ENCODE measurements at places on chromosomes 2 and 18.
A peak's percentile ranks its signal among the peaks of the same experiment; 100 is the strongest.

- DNase-seq: no peak
Observed at GRCh38 chr2:162115076-162115475, 37.0 kb downstream of the GCG start.

- no peak for DNase-seq
Observed at GRCh38 chr2:231541645-231542044, 11.4 kb upstream of the NMUR1 start.

GRCh38 chr2:200829258-200829655 is 17.5 kb downstream of the BZW1 start:
- no peak for DNase-seq

DNA sequence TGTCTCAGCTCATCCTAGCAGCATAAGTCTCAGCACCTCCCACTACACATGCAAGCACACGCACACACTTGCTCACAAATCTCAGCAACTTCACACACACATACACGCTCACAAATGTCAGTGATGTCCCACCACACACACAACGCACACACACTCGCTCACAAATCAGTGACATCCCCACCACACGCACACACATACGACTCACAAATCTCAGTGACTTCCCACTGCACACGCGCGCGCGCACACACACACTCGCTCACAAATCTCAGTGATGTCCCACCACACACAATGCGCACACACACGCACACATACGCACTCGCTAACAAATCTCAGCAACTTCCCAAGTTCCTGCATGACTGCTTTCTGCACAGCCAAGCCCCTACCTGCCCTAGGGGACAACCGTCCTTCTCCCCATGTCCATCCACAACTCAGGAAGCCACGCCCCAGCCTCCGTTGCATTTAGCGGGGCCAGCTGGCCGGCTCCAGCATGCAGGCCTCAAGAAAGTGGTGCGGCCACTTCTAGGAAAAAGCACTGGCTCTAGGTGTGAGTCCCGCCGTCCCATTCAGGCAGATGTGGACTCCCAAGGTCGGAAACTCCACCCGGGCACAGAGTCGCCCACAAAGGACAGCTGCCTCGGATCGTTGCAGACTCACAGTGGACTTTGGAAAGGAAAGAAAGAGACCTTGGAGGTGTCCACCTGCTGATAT is 180.1 kb upstream of the SALL3 start:
- DNase-seq: no peak

GRCh38 chr2:168024459-168024858 is 222.9 kb downstream of the STK39 start:
- DNase-seq: no peak

- no peak for DNase-seq
Observed at GRCh38 chr2:196249860-196250259, 78.5 kb upstream of the STK17B start.

DNA sequence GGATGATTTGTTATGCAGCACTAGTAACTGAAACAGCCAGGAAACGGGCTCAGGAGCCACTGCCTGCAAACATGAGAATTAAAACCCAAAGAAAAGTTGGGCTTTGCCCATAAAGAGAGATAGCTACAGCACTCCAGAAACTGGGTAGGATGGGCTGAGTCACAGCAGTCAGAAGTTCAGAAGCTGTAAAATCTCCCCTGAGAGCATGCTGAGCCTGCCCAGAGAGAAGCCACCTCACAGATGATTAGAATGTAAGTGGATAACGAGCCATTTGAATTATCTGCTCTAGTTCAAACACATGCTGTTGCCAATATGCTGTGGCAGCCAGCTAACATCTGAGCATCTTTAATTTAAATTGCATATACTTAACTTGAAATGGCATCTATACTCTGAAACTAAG is 388.1 kb upstream of the ACVR2A start:
- DNase-seq: no peak

DNA sequence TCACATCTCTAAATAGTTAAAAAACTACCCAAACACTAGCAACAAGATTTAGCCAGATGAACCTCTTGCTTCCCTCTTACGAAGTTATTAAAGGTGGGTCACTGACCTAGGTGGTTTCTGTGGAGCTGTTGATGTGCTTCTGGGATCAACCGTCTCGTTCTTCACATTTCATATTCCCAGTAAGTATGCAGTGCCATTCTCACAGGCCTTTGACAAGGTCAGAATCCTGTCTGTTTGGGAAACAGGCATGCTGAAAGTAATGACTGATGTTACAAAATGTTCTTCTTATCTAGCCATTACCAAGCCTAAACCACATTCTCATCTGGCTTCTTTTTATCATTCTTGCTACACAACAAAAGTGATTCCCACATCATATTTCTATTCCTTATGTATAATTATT is 70.3 kb downstream of the WDR7 start:
- no peak for DNase-seq

DNA sequence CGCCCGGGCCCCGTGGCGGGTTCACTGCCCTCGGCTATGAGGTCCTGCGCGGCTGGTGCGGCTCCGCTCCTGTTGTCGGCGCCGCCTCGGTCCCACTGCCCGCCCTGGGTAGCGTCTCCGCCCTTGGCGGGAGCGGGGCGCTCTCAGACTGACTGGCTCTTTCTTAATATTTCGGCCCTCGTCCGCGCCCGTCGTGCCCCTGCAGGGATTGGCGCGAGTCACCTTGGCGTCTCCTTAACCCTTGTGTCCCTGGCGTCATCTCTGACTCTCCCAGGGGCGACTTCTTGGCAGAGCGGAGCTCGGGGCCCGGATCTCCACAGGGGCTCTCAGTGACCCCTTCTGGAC is 1.3 kb downstream of the PTMA start:
- peak; percentile 23 for DNase-seq

DNA sequence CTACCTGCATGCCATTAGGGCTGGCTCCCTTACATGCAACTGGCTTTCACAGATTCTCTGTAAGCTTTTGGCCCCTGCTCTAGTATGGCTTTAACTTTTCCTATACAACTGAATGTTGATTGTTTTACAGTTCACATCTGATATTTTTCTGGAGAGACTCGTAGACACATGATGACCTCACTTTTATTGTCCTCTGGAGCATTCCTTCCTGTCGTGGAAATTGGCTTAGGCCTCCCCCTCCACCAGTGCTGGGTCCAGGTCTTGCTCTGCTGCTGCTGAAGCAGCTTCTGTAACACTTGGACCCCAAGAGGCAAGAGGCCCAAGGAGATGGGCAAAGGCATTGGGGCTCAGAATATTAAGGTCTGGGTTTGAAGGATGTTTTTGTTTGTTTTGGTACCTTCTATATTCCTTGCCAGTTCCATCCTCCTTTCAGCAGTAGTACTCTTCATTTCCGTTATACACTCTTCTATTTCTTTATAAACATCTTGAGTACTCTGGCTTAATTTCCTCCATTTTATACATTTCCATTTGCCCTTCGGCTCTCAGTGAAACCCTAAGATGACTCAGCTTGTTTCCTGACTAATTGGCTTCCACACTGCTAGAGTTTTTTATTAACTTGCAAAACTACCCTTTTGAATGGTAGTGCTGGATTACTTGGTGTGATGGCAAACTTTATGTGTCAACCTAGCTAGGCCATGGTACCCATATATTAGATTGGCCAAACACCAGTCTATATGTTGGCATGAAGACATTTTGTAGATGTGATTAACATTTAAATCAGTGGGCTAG is 219.8 kb downstream of the CDCA7 start:
- no peak for DNase-seq

DNA sequence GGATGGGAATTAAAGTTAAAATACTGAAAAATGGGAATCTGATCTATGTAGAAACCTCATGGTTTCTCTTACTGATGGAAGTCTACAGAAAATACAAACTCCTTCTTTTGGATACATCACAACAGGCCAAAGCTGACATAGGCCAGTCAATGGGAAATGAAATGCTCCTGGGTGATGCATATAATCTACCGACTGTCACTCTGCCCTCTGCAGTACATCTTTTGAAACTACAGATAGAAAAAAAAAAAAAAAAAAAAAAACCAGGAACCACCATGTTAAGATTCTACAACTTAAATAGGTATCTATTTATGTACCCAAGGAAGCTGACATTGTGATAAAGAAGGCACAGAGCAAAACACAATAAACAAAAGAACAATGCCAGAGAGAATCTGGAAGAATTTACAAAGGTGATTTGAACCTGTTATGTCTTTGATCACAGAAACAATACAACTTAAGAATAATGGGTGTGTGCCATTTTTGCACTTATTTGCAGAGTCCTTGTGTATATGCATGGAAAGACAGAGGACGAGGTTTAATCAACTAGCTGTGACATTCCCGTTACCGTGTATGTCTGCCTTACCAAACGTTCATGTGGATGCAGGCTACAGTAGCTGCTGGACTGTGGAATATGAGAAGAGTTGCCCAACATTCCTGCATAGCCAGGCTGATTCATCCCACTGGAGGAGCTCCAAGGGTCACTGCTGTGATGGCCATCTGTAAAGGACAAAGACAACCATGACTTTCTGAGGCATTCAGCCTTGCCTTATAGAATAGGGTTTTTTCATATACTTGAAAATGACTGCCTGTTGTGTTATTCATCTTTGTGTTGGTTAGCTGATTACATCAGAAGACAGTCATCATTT is 312.7 kb downstream of the TCF4 start:
- DNase-seq: no peak

DNA sequence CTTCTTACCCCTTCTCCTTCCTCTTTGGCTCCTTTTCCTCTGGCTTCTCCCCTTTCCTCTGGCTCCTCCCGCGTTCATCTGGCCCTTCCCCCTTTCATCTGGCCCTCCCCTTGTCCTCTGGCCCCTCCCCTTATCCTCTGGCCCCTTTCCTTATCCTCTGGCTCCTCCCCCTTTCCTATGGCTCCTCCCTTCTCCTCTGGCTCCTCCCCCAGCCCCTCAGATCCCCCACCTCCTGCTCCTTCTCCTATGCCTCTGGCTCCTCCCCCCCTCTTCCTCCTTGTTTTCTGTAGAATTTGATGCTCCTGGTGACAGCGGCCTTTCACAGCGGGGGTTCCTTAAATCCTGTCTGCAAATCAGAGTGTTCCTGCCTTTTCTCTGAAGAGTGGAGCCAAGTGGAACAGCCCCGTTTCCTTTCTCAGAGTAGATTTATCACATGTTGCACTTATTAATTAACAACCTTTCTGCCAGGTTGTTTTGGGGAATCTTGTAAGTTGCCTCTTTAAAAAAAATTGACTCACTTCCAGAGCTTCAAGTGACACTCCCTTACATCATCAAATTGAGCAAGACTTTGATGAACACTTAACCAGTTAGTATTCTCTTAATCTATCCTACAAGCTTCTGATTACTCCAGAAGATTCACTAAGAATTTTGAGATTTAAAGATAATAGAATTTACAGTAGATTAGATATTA is 27.9 kb downstream of the FABP1 start:
- no peak for DNase-seq

DNA sequence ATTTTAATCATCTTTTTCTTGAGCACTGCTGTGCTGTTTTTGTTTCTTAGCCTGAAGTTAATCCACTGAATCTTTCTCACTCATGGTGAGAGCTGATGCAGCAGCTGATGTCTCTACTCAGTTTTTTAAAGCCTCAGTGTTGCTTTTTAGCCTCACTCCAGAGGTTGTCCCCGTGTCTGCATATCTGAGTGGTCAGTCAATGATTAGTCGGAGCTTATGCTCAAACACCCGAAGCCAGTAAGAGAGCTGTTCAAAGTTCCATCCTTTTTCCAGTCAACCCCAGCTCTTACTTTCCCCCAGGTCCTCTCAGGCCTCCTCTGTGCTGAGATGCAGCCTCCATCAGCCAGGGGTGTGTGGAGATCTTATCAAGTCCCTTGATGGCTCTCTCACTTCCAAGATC is 81.1 kb downstream of the MBOAT2 start:
- no peak for DNase-seq

DNA sequence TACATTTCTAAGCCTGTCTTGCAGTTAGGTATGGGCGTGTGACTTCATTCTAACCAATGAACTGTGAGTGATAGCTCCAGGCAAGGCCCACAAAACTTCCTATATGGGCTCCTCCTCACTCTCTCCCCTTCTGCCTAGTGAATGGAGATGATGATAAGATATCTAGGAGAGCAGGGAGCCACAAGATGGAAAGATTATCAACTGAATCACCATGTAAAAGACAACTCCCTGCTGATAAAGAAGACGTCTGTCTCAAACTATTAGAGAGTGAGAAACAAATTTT is 237.1 kb downstream of the GPD2 start:
- DNase-seq: no peak

GRCh38 chr18:72543357-72544055 is 636 bp downstream of the CBLN2 start:
- no peak for DNase-seq

DNA sequence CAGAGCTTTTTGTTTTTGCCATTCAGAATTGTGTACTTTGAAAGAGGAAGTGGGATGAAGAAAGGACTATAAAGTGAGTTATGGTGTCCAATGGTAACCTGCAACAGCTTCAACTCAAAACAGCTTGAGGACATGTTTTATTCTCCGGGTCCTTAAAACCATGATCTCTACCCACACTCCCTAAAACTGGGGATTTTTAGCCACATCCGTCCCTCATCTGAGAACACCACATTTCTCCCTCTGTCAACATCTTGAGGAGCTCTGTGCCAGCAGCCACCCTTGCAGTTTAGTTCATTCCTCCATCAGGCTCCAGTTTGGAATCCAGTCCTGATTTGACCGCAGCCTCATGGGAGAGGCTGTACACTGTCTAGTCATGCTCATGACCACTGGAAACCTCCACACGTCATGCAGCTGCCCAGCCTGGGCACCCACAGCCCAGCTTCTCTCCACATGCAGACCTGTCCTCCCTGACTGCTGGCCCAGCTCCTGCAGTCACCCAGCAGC is 62.6 kb downstream of the C18orf63 start:
- DNase-seq: no peak

DNA sequence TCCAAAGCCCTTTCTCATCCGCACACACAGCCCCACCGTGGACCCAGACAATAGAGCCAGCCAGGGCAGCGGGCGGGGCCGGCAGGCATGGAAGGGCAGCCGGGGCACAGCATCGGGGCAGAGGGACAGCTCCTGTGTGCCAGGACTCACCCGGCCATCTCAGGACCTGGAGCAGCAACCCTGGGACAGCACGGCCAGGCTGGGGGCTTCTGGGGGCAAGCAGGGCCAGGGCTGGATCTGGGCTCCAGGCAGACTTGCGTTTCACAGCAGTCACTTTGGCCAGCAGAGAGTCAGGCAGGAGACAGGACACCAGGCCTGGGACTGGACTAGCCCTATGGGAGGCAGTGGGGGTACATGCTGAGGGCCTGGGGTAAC is 15.5 kb downstream of the ANO7 start:
- no peak for DNase-seq

- DNase-seq: no peak
Observed at GRCh38 chr2:75224636-75225094, 25.3 kb upstream of the TACR1 start.

DNA sequence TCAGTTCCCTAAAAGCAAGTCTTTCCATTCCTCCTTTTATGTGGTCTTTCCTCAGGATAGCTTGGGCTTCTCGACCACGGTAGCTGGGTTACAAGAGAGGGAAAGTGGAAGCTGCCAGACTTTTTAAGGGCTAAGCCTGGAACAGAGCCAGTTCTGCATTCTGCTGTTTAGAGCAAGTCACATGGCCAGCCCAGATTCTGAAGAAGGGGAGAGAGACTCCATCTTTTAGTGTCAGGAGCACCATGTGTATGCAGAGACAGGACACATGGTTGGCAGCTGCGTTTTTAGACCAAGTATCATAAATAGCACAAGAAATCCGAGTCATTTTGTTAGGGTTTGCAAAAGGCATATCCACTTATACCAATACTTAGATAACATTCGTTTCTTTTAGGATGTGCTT is 4.7 kb downstream of the HMSD start:
- no peak for DNase-seq

Measured in activated T-cell treated with anti-CD3 and anti-CD28 coated beads for 4 hours (primary cell).